Immature natural killer cell (primary cell): ENCODE measurements at places on chromosomes 5 and 9. TPM values are rescaled to one million over a fixed set of nuclear protein-coding genes. Genes with fewer than 3 reads are reported as not detected.

- no peaks in the 10 kb centered on the region for H3K4me1 ChIP-seq
- no peaks in the 10 kb centered on the region for H3K36me3 ChIP-seq
- no peak for DNase-seq
Measured at GRCh38 chr9:15400281-15400941, 22.3 kb upstream of the SNAPC3 start.

- no peak overlapping the region for H3K27ac ChIP-seq
- H3K27me3 ChIP-seq: peaks cover 2% of the 10 kb centered on the region
- H3K36me3 ChIP-seq: no peaks in the 10 kb centered on the region
Measured at GRCh38 chr5:66469684-66470083, 126.5 kb upstream of the MAST4 start.

- no peak overlapping the region for H3K27ac ChIP-seq
- H3K27me3 ChIP-seq: peaks cover 2% of the 10 kb centered on the region
- H3K36me3 ChIP-seq: no peaks in the 10 kb centered on the region
- peaks cover 34% of the 10 kb centered on the region for H3K4me1 ChIP-seq
- no peak overlapping the region for H3K4me3 ChIP-seq
Measured at GRCh38 chr9:136085815-136086212, 9.3 kb downstream of the NACC2 start.

- no peak overlapping the region for H3K27ac ChIP-seq
- no peaks in the 10 kb centered on the region for H3K27me3 ChIP-seq
- no peak for DNase-seq
- H3K4me1 ChIP-seq: peaks cover 3% of the 10 kb centered on the region
- H3K4me3 ChIP-seq: no peak overlapping the region
Measured at GRCh38 chr5:146642410-146642809, 126.4 kb upstream of the GPR151 start.

GRCh38 chr5:447501-447900 is 4.5 kb downstream of the EXOC3 start:
- H3K27ac ChIP-seq: no peak overlapping the region
- H3K4me1 ChIP-seq: peaks cover 58% of the 10 kb centered on the region
- peaks cover 55% of the 10 kb centered on the region for H3K36me3 ChIP-seq
- H3K4me3 ChIP-seq: no peak overlapping the region
- peaks cover 4% of the 10 kb centered on the region for H3K27me3 ChIP-seq
- DNase-seq: no peak

DNA sequence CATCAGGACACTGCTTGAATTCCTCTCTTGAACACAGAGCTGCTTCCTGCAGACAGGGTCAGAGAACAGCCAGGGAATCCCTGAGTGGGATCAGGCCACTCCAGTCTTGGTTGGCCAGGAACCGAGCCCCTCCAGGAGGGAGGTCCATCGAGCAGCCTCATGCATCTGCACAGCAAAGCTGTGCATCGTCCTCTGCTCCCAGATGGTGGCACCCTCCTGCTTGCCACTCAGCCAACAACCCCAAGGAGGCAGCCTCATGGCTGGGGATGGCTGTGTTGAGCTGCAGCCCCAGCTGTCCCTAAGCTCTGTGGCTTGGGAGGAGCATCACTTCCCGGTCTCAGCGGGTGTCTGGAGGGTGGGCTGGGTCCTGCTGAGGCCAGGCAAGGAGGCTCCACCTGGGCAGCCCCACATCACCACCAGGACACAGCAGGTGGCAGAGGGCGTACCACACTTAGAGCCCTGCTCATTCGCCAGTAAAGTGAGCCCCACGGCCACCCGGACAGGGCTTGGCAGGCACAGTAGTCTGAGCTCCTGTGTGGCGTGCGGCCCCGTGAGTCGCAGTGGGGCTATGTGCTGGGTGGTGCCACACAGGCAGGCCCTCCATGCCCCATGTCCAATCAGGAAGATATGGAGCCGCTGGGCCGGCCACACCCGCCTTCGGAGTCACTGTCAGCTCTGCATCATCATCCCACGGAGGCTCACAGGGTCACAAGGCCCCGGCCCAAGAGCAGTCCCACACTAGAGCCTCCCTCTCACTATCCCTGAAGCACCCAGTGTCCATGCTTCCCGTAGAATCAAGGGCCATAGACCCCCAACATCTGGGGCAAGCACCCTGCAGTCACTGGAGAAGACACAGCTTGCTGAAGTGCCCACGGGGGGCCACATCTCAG is 11.9 kb downstream of the LPCAT1 start:
- H3K4me3 ChIP-seq: no peak overlapping the region
- peaks cover 15% of the 10 kb centered on the region for H3K36me3 ChIP-seq
- peak; percentile 9 for DNase-seq

- no peak for DNase-seq
- H3K4me1 ChIP-seq: no peaks in the 10 kb centered on the region
- H3K27me3 ChIP-seq: no peaks in the 10 kb centered on the region
- H3K4me3 ChIP-seq: no peak overlapping the region
- peaks cover 16% of the 10 kb centered on the region for H3K36me3 ChIP-seq
- H3K27ac ChIP-seq: no peak overlapping the region
Measured at GRCh38 chr5:129116797-129117196, 22.2 kb downstream of the ISOC1 start.

DNA sequence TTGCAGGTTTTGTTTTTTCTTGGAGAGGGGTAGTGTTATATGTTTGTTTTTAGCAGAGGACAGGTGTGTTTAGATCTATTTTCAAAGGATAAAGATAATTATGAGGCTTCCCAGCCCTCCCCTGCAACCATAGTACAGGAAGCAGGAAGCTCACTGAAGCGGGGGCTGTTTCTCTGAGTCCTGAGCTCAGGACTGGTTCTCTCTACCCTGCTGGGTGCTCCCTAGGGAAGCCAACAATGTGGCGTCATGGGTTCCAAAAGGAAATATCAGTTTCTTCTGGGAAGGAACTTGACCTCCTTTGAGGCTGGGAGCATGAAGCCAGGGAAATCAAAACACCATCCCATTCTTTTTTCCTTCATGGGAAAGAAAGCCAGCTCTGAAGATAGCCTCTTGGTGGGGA is 62.2 kb downstream of the RAD23B start:
- peaks cover 4% of the 10 kb centered on the region for H3K4me1 ChIP-seq
- H3K27me3 ChIP-seq: no peaks in the 10 kb centered on the region
- H3K27ac ChIP-seq: no peak overlapping the region
- no peak overlapping the region for H3K4me3 ChIP-seq

DNA sequence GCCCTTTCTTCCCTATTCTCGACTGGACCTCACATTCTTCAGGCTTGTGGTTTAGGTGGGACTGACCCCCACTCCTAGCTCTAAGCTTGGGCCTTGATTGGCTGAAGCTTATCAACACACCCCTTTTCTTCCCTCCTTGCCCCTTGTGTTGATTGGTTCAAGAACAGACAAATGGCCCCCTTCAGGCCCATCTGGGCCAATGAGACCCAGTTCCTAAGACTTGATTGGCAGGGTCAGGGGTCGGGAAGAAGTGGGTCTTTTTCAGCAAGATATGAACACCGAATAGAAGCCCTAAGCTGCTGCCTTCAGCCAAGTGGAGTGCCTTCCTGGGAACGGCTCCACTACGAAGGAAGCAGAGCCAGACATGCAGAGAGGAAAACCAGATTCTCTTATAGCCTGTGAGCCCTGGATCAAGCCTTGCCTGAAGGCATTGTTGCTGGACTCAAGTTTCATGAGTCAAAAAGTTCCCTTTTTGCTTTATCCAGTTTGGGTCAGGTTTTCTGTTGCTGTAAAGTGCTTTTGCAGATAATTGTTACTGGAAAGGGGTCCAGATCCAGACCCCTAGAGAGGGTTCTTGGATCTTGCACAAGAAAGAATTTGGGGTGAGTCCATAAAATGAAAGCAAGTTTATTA is 22.4 kb upstream of the NCS1 start:
- H3K36me3 ChIP-seq: no peaks in the 10 kb centered on the region
- peaks cover 3% of the 10 kb centered on the region for H3K4me1 ChIP-seq
- no peak overlapping the region for H3K27ac ChIP-seq
- DNase-seq: no peak
- no peak overlapping the region for H3K4me3 ChIP-seq
- H3K27me3 ChIP-seq: peaks cover 8% of the 10 kb centered on the region

DNA sequence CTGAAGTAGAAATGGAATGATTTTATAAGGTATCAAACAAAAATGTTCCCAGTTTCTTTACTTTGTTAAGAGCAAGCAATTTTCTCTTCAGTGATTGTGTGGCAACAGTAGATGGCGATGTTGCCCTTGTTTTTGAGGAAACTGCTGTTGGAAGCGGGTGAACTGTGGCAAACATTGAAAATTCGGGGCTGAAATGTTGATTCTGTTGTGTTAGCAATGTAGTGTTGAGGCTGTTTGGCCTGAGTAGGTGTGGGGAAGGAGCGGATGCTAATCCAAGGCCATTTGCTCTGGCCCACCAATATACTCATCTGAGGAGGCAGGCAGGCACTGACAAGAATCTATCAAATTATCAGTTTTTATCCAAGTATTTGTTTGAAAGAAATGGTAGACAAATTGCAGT is 129.8 kb downstream of the SLC12A2 start:
- no peak for DNase-seq
- H3K4me1 ChIP-seq: no peaks in the 10 kb centered on the region
- no peak overlapping the region for H3K27ac ChIP-seq
- no peaks in the 10 kb centered on the region for H3K36me3 ChIP-seq
- H3K4me3 ChIP-seq: no peak overlapping the region
- H3K27me3 ChIP-seq: peaks cover 7% of the 10 kb centered on the region

Gene RNF183
- polyA plus RNA-seq: not detected

Gene CA9
- not detected for polyA plus RNA-seq
